ENCODE measurements at places on chromosomes 13 and 19.

- DNase-seq: no peak
These were observed 4.1 kb upstream of the ICAM3 start for GRCh38 chr19:10343495-10343894.

DNA sequence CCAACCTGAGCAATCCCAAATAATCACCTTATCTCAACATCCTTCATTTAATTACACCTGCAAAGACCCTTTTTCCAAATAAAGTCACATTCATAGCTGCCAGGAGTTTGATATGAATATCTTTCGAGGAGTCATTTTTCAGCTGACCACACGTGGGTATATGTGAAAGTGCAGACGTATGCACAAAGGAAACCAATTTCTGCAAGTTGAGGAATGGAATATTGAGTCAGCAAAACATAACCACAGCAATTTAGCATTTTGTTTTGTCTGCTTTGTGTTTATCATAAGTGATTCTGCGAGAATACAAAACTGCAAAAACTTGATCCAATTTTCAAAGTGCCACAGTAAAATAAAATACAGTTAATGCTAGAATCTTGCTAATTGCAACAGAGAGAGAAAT, 295.9 kb downstream of the SUCLA2 start:
- no peak for DNase-seq

DNA sequence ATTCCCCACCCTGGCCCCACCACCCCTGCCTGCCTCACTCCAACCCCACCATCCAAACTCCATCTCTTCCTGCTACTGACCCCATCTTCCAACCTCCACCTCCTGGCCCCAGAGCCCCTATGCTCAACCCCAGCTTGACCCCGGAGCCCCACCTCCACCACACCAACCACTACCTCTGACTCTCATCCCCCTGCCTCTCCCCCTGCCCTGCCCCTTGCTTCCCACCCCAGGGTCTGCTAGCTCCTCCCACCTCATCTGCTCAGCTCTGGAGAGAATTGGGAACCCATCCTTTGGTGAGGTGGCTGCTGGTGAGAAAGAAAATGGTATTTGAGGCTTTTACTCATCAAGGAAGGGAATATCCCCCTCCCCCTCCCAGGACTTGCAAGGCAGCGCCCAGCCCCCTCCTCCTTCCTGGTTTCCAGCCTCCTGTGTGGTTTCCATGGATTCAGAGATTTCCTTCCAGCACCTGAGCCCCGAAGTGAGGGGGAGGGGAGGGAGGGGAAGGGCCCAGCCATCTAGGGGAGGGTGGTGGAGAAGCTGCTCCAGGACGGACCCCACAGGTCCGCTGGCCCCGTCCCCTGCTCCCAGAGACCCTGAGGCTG, 11.4 kb upstream of the PEPD start:
- DNase-seq: no peak

DNA sequence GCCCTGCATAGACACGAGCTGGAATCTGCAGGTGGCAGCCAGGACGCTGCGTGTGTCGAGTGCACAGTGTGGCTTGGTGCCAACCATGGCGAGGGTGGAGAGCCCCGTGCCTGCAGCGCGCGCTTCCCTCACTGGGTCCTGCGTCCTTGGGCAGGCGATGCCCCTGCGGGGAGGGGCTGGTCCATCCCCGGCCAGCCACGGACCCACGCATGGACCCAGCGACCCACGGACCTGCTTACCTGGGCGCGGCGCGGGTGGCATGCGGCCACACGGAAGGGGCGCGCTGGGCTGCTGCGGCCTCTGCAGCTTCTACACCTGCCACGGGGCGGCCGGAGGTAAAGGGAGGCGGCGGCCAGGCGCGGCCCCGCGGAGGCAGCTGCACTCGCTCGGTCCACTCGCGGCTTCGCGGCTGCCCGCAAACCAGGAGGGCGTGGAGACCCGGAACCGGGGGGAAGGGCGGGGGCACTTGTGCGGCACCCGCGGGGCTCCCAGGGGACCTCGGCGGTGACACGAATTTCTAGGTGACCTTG, 569 bp upstream of the MCF2L start:
- no peak for DNase-seq

GRCh38 chr13:114106526-114106925, 25.9 kb downstream of the RASA3 start:
- no peak for DNase-seq

DNA sequence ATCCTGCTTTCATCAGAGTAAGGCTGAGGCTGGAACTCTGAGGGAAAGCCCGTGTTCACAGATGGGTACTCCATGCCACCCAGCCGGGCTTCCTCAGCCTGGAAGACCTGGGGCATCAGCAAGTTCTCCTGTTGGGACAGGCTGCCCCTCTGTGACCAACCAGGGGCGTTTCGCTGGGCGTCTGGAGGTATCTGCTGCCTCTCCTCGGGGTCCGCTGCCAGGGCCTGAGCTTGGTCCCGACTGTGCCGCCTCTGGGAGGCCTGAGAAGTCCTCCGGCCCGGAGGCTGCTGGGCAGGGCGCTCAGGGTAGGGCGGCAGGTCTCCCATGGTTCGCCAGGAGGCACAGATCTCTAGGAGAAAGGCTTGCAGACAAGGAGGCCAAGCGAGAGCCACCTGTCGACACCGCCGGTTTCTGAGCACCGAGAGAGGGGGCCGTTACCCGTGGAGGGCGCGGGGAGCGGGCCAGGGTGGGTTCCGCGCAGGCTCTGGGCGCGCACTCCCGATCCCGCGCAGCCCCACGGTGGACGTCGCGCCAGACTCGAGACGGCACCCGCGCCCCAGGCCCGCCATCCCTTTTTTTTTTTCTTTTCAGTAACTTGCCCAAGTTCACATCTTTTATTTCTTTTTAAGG, at the start of gene RSPH6A:
Gene RSPH6A, minus strand, starts transcription at position 458 of the 630 bp plus-strand sequence. Its CDS starts 132 bp downstream, at position 326.
- DNase-seq: no peak
